ENCODE measurements at places on chromosomes 6 and 20. TPM values are rescaled to one million over a fixed set of nuclear protein-coding genes. Genes with fewer than 3 reads are reported as not detected.

Gene MARCKS
- 5.8 TPM for total RNA-seq

- H3K27me3 ChIP-seq, result no peaks in the 10 kb centered on the region
- no peak overlapping the region for H3K4me3 ChIP-seq
- DNase-seq, result no peak
- no peaks in the 10 kb centered on the region for H3K4me1 ChIP-seq
- no peaks in the 10 kb centered on the region for H3K36me3 ChIP-seq
Observed at GRCh38 chr6:33173535-33174180, 18.6 kb downstream of the COL11A2 start.

Gene HRH3
- total RNA-seq, result not detected

Gene THBS2
- 3.6 TPM for total RNA-seq

DNA sequence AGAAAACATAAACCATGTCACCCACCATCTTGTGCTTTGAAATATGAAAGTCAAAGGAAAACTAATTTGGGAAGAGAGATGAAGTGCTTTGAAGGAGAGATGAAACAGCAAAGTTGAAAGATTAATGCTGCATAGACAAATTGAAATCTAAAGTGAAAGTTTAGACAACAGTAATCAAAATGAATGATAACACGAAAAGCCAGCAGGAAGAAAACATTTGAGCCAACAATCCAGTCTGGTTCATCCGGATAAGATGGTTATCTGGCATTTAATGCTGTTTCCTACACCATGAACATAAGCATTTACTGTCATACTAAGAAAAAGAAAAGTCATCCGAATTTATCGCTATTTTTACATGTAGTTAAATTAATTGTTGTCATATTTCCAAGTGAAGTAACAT lies 595 bp downstream of the HAO1 start:
- no peak for DNase-seq
- H3K4me3 ChIP-seq, result no peak overlapping the region
- no peaks in the 10 kb centered on the region for H3K27me3 ChIP-seq
- H3K36me3 ChIP-seq, result no peaks in the 10 kb centered on the region
- H3K4me1 ChIP-seq, result no peaks in the 10 kb centered on the region

Gene KIAA0408
- 57.4 TPM for total RNA-seq

DNA sequence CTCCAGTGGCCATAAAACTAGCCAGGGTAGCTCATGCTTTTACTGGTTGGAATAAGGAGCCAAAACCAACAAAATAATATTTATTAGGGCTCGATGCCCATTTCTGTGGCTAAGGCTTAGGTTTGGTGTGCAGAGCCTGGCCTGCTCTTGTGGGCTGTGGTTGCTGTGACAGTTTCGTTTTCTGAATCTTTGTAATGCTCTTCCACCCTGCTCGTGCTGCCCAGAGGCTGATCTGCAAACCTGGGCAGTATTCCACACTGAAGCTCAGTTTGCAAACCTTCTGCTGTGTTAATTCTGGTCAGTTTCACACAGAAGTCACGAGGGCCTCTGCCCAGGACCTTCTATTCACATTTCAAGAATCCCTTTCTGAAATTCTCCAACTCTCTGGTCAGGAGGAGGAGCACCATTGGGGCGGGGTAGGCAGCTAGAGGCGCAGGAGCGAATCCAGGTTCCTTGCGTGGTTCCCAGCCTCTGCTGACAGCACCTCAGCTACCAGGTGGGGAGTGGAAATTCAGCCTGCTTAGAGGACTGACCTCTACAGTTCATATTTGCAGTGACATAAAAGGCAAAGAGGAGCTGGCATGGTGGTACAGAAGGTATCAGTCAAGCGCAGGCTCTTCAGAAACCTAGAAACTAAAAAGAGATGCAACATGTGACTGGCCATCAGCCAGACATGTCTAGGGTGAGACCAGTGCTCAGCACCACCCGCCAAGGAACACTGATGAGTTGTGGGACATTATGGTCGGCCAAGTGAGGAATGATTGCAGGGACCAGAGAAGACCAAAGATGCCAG lies 14.3 kb upstream of the C20orf144 start:
- no peak overlapping the region for H3K27ac ChIP-seq
- no peak overlapping the region for H3K4me3 ChIP-seq
- peaks cover 13% of the 10 kb centered on the region for H3K4me1 ChIP-seq

DNA sequence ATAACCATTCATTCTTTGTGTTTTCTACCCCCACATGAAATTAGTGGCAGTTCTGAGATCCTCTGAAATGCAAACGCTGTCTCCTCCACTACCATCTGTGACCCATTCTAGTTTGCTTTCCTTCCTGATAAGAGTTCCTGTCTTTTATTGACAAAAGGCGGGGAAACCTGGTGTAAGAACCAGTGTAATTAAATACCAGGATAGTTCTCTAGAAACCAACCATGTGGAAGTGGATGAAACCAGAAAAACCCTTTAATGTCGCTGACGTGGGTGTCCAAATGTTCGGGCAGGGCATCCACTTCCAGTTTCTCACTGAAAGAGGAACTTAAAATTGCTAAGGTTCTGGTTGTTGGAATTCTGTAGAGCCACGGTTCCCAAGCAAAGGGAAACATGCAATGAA lies 79.1 kb downstream of the TNFRSF21 start:
- H3K27me3 ChIP-seq, result no peaks in the 10 kb centered on the region
- peaks cover 9% of the 10 kb centered on the region for H3K36me3 ChIP-seq
- no peak for DNase-seq

Gene TTBK1
- not detected for total RNA-seq

Gene EPHA7
- total RNA-seq, result 0.07 TPM

DNA sequence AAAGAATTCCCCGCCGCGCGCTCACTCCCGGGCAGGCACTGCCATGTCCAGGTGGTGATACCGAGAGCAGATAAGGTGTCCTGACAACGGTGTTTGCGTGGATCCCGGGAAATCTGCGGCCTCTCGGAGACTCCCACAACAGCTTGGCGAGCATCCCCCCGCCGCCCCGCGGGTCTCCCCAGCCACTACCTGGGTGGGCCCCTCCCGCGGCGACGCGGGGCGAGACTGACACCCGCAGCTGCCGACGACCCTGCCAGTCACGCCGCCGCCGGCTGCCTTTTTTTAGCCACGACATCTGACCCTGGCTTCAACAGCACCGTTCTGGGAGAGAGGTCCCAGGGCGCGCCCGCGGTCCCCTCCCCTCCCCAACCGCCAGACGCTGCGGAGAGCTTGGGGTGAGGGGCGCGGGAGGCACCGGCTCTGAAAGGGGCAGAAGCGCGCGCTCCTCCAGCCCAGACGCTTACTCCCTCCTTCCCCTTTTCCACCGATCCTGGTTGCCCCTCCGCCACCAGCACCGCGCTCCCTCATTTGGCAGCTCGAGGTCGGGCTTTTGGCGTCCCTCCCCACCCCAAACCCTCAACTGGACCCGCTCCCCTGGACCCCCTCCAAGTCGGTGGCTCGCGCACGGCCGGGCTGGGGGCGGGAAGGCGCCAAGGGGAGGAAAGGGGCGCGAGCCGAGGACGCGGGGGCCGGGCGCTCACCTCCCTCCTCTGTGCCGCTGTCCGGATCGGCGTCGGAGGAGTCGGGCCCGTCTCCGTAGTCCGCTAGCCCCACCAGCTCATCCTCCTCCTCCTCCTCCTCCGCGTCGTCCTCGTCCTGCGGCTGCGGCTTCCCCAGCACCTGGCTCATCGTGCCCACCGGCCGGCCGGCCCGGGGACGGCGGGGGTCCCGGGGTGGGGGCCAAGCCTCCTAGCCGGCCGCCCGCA lies 665 bp downstream of the RRAGD start:
- H3K4me1 ChIP-seq, result peaks cover 44% of the 10 kb centered on the region
- no peaks in the 10 kb centered on the region for H3K36me3 ChIP-seq
- H3K27me3 ChIP-seq, result no peaks in the 10 kb centered on the region

GRCh38 chr6:64376394-64376793 lies 740.8 kb downstream of the PHF3 start:
- DNase-seq, result no peak
- H3K4me3 ChIP-seq, result no peak overlapping the region
- no peaks in the 10 kb centered on the region for H3K36me3 ChIP-seq
- H3K27ac ChIP-seq, result no peak overlapping the region
- no peaks in the 10 kb centered on the region for H3K4me1 ChIP-seq

DNA sequence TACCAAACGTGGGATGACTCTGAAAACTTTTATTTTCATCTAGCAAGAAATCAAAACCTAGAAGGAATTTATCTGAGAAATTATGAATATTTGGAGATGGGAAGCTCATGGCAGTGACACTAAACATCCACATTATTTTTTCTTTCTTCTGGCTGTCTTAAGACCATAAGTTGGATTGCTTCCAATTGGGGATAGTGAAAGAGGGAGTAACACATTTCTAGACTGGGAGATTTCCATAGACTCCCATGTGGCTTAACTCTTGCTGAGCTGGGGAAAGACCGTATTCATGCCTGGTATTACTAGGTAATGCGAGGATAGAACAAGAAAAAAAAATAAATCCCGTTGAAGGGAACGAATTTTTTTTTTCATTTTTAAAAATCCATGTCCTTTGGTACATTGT lies 120.0 kb downstream of the UTRN start:
- no peaks in the 10 kb centered on the region for H3K27me3 ChIP-seq
- H3K4me1 ChIP-seq, result peaks cover 13% of the 10 kb centered on the region

DNA sequence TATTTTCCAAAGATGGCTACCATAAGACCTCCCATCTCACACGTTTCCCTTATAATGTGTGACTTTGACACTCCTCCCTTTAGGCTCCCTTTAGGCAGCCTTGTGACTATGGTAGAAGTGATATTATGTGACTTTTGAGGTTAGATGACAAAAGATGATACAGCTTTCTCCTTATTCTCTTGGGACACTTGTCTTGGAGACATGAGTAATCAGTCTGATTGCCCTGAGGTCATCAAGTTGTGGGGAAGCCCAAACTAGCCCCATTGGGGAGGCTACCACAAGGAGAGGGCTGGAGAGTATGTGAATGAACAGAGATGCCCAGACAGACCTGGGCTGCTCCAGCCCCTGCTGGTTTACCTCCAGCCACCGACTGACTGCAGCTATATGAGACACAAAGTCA lies 10.6 kb upstream of the DLK2 start:
- H3K4me1 ChIP-seq, result no peaks in the 10 kb centered on the region
- H3K4me3 ChIP-seq, result no peak overlapping the region
- no peak for DNase-seq
- H3K27ac ChIP-seq, result no peak overlapping the region
- peaks cover 6% of the 10 kb centered on the region for H3K27me3 ChIP-seq
- H3K36me3 ChIP-seq, result no peaks in the 10 kb centered on the region

DNA sequence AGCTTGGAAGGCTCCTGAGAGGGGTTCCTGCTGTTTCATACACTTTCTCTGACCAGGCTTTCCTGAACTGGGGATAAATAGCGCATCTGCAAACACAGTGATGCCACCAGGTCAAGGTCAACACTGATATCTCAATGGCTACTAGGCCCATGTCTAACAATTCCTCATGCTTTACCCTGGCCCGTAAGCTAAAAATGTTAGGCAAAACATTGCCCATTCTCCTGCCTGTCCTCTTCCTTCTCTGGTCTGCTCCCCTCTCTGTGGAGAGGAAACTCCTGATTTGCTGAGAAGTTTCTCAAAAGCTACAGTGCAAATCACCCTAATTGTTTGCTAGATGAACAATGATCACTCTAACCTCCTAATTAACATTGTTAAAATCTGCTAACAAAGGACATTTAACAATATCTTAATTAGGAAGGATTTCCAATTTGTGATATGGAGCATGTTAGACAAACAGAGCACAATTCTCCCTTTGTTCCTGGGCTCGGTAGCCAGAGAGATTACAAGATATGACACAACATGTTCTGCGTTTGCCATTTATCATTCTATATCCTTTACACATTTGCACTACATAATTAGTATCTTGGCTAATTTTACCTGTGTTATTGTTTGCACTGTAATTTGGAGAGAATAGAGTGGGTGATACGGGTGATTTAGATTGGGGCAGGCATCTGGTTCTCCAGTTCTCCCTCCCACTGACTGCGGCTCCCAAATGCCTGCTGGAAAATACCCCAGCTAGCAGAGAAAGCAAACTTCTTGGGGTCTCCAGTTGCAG lies 266.8 kb downstream of the CD83 start:
- H3K4me1 ChIP-seq, result no peaks in the 10 kb centered on the region
- no peak overlapping the region for H3K27ac ChIP-seq
- no peak for DNase-seq
- no peaks in the 10 kb centered on the region for H3K27me3 ChIP-seq

Gene RAD21L1
- total RNA-seq, result 0.18 TPM

- no peak for DNase-seq
- H3K36me3 ChIP-seq, result no peaks in the 10 kb centered on the region
- no peak overlapping the region for H3K4me3 ChIP-seq
Observed at GRCh38 chr6:145489583-145489982, 245.7 kb downstream of the EPM2A start.

DNA sequence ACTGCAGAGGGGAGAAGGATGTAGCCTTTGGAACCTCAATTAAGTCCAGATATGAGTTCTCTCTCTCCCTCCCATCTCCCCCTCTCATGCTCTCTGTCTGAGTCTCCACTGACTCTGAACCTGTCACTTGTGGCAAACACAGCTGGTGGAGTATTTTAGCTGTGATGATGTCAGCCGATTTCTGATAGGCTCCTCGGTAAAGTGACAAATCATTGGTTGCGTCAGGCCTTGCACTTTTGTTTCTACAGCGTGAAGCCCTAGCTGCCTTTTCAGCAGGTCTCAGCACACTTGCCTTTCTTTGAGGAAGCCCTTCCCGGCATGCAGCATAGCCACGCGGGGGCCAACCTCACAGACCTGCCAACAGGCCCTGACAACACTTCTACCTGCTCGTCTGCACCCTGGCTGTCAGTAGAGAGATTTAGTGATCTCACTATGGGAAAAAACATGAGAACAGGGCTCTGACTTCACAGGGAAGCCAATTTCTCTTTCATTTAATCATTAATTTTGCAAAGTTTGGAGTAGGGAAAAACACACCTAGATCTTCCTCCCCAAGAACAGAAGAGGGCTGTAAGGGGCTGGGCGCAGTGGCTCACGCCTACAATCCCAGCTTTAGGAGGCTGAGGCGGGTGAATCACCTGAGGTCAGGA lies 84.4 kb downstream of the GMPR start:
- no peaks in the 10 kb centered on the region for H3K27me3 ChIP-seq
- no peak overlapping the region for H3K4me3 ChIP-seq
- no peaks in the 10 kb centered on the region for H3K36me3 ChIP-seq
- peak overlapping the region; percentile 95 for H3K27ac ChIP-seq

DNA sequence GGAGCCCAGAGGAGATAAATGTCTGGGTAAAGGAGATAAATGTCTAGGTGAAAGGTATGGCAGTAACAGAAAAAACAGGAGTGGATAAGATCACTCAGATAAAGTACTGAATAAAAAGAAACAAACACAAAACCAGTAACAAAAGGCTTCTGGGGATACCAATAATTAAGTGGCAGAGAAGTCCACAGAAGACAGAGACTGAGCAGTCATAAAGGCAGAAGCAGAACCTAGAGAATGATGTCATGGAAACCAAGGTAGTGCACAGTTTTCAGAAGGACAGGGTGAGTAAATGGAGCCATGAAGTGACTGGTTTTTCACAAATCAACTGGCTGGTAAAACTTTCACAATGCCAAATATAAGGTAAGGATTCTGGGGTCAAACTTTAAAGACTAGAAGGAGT lies 80.9 kb upstream of the PLN start:
- H3K27ac ChIP-seq, result no peak overlapping the region
- no peaks in the 10 kb centered on the region for H3K27me3 ChIP-seq
- DNase-seq, result no peak
- H3K4me3 ChIP-seq, result no peak overlapping the region
- no peaks in the 10 kb centered on the region for H3K4me1 ChIP-seq

DNA sequence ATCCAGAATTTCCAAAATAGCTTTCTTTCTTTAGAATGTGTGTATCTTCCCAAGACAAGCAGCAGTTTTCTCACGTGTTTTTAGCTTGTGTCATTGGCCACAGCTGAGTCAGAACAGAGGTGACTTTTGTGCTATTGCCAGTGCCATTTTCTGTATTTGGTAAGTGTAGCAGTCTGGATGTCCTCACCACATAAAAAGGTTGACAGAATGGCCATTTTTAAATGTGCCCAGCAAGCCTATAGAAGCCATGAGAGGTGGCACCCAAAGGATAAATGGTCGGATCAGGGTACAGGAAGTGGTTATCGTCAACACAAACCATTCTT lies 269.5 kb upstream of the HSF2 start:
- no peaks in the 10 kb centered on the region for H3K27me3 ChIP-seq
- H3K4me3 ChIP-seq, result no peak overlapping the region
- no peak for DNase-seq
- peaks cover 37% of the 10 kb centered on the region for H3K4me1 ChIP-seq

Data from gastrocnemius medialis (tissue), 4 donors.